ENCODE measurements at places on chromosomes 6 and 20. TPM values are rescaled to one million over a fixed set of nuclear protein-coding genes. Genes with fewer than 3 reads are reported as not detected.

Gene SDCBP2
- 1.1 TPM for total RNA-seq

DNA sequence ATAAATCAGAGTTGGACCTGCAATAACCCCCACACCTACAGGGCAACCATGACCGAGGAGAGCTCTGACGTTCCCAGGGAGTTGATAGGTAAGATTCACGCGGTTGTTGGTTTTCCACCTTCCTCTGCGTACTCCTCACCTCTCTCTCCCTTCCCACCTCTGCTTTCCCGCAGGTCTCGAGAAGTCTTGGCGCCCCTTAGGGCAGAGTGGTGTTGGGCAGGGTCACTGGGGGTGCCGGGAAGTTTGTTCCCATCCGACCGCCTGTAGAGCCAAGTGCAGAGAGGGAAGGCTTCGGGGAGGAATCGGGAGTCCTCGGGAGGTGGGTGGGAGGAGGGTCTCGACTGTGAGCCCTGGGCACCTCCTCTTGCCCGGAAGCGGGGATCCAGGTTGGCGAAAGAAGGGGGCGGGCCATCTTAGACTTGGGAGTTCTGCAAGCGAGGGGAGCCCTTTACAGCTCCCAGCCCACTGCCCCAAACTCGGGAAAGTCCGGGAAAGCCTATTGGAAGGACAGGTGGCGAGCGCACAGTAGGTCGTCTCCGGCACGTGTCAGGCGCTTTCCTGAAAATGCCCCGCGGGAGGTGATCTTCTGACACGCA is 672 bp downstream of the CARMIL1 start:
- DNase-seq, result no peak

Gene CAPN11
- total RNA-seq, result not detected

DNA sequence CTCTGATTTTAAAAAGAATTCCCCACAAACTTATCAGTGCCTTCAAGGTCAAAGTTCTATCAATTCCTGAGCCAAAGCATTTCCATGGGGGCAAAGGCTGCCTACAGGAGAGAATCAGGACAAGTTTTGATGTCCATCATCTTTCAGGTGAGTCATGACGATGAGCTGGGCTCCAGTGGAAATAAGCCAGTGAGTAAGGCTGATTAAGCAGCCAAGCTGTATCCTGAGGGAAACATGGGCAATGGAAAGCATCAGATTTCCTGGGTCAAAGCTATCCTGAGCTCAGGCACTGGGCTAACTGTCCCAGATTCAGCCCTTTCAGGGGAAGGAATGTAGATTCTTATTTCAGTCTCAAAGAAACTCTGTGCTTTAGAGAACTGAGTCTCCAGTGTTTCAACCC is 377.4 kb downstream of the CD109 start:
- peak; percentile 82 for DNase-seq

Gene LY6G6F
- not detected for total RNA-seq

- DNase-seq, result no peak
Observed at GRCh38 chr20:34862724-34863123, 9.9 kb downstream of the GGT7 start.

DNA sequence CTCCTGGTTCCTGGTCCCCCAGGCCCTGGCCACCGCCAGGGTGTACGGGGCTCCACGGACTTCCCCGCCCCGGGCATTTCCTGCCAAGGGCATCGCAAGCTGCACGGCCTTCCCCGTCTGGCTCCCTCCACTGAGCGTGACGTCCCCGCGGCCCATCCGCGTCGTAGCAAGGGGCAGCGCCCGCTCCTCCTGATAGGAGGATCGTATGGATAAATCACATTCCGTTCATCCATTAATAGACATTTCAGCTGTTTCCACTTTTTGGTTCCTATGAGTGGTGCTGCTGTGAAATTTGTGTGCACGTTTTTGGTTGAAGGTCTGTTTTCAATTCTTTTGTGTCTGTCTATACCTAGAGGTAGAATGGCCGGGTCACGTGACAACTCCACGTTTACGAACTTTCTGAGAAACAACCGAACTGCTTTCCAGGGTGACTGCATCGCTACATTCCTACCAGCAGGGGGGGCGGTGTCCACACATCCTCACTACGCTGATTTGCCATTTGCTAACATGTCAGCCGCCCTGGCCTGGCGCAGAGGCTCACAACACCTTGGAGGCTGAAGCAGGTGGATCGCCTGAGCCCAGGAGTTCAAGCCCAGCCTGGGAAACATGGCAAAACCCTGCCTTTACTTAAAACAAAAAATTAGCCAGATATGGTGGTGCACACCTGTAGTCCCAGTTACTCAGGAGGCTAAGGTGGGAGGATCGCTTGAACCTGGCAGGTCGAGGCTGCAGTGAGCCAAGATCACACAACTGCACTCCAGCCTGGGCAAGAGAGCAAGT is 37.7 kb downstream of the KCNQ2 start:
- DNase-seq, result peak; percentile 33

DNA sequence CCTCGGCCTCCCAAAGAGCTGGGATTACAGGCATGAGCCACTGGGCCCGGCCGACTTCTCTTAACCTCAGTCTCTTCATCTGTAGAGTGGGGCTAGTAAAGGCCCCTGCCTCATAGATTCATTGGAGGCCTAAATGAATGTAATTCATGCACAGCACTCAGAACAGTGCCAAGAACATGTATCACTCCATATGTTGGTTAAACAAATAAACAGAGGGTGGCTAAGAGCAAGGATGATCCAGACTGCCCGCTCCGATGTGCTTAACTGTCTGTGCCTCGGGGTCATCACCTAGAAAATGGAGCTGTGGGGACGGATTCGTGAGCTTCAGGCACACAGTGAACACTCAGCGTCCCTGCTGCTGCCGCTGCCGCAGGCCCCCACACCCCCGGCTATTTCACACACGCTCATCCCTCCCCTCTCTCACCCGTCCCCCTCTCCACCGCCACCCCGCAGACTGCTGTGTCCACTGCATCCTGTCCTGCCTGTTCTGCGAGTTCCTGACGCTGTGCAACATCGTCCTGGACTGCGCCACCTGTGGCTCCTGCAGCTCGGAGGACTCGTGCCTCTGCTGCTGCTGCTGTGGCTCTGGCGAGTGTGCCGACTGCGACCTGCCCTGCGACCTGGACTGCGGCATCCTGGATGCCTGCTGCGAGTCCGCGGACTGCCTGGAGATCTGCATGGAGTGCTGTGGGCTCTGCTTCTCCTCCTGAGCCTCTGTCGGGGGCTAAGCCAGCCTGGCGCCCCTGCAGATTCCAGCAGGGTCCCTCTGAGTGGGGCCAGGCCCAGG is 14.8 kb downstream of the MDFI start:
- no peak for DNase-seq

DNA sequence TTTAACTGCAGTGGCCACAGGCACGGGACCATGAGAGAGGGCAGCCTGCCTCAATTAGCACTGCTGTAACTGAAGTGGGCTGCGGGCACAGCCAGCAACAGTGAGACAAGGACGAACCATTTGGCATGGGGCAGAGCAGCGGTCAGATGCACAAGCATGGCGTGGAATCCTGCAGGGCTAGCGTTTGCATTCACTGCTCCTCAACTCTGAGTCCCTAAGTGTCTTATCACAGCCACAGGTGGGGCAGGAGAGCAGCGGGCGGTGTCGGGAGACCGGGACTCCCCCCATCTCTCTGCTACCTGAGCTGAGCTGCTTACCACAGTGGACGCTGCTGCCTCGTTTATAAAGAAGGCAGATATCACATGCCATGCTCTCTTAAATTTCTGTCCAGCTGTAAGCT is 31.3 kb upstream of the PDE10A start:
- no peak for DNase-seq

- no peak for DNase-seq
Observed at GRCh38 chr20:36246401-36246800, 10.1 kb downstream of the AAR2 start.

Gene MROH8
- total RNA-seq, result 3.3 TPM

DNA sequence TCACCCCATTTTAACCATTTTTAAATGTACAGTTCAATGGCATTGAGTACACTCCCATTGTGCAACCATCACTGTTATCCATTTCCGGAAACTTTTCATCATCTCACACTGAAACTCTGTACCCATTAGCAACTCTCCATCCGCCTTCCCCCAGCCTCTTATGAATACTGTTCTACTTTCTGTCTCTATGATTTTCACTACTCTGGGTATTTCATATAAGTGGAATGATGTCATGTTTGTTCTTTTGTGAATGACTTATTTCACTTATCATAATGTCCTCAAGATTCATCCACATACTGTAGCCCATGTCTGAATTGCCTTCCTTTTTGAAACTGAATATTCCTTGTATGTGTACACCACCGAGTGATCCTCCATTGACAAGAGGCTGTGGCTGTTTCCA is 92.9 kb upstream of the TOX2 start:
- DNase-seq, result no peak

Gene CCND3
- total RNA-seq, result 44.5 TPM

DNA sequence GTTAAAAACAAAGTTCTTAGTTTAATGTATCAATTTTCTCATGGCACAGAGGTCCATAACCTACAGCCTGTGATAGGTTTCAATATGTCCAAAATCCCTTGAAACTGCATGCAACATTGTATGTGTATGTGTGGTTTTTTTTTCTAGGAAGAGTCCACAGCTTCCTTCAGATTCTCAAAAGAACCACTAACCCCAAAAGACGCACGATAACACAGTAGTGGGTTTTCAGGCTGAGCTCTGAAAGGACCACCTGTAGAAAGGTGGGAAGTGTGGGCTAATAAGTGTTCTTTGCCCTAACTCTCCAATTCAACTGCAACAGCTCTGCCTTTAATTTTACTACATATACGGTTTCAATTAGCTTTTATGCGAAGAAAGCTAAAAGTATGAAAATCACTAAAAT is 11.5 kb upstream of the KATNA1 start:
- no peak for DNase-seq

GRCh38 chr20:53940360-53940702 is 130.1 kb downstream of the BCAS1 start:
- no peak for DNase-seq

GRCh38 chr20:51034988-51035656 is 12.2 kb upstream of the KCNG1 start:
- no peak for DNase-seq

GRCh38 chr6:146997062-146997461 is 207.2 kb upstream of the STXBP5 start:
- peak; percentile 64 for DNase-seq

Gene SPATS1
- not detected for total RNA-seq

Gene ANKS1A
- 6.6 TPM for total RNA-seq
